ENCODE measurements at places on chromosomes 3 and 15.

- no peak for DNase-seq
These were observed 6.6 kb upstream of the CCNL1 start for GRCh38 chr3:157166561-157166960.

- DNase-seq, result no peak
These were observed 42.1 kb downstream of the DGKG start for GRCh38 chr3:186319945-186320344.

GRCh38 chr3:149215515-149215914 lies 6.1 kb downstream of the CP start:
- no peak for DNase-seq

GRCh38 chr3:183295211-183295610 lies 42.2 kb downstream of the B3GNT5 start:
- DNase-seq, result no peak
